B cell (primary cell): ENCODE measurements at places on chromosomes 3 and 15. TPM values are rescaled to one million over a fixed set of nuclear protein-coding genes. Genes with fewer than 3 reads are reported as not detected.

Gene SOX14
- polyA plus RNA-seq = not detected in 2 replicates

Gene TTLL13
- polyA plus RNA-seq = 0.33 TPM in 1 of 2 replicates, not detected in the other

Gene PATL2
- polyA plus RNA-seq = 89.4 and 98.8 TPM in 2 replicates

Gene LYZL4
- not detected in 2 replicates for polyA plus RNA-seq

Gene CYP8B1
- polyA plus RNA-seq = not detected in 2 replicates

Gene CHRD
- 0.10 TPM in 1 of 2 replicates, not detected in the other for polyA plus RNA-seq
